ENCODE measurements at places on chromosomes 11 and 22.

DNA sequence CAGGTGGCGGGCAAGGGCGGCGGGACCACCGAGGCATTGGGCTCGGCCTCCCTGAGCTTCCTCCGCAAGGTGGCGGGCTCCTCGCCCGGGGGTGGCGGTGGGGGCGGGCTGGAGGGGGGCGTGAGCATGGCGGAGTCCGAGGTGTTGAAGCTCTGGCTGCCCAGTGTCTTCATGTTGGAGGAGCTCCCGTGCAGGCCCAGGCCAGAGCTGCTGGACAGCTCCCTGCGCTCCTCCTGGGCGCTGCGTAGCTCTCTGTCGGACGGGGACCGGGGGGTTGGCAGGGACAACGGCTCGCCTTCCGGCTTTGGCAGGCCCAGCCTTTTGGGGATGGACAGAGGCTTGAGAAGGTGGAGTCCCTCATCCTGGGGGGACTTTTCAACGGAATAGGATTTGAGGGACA is 43.9 kb upstream of the BID start:
- DNase-seq, result no peak

DNA sequence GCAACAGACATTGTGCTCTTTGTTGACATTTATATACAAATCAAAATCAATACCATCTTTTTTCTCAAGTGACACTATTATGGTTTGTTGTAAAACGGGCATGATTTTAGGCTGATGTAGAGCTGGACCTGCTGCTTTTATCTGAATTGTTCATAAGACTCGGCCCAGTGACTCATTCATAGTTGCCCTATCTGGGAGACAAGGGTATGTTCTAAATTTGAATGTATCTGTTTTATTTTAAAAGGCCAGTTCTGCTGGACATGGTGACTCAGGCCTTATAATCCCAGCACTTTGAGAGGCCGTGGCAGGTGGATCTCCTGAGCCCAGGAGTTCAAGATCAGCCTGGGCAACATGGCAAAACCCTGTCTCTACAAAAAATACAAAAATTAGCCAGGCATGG is 39.3 kb downstream of the CEP295 start:
- no peak for DNase-seq

DNA sequence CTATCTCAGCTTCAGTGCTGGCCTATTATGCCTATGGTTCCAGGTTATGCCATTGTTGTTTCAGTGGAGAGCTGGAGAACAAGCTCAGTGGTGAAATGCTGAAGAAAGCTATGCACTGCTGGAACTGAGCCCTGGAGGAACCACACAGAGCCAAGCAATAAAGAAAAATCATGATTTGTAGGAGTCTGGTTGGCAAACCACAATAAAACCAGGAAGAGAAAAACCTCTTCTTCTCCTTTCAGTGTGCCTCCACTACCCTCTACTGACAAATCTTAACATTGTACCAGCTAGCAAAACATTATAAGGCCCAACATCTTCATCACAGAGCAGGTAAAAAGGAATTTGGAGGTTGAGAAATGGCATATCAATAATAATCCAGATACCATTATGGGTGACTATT is 5.3 kb downstream of the OR51F2 start:
- DNase-seq, result peak; percentile 37

GRCh38 chr22:43299736-43300135 is 43.4 kb downstream of the SCUBE1 start:
- DNase-seq, result no peak

GRCh38 chr22:47030881-47031627 is 268.6 kb downstream of the TBC1D22A start:
- peak; percentile 95 for DNase-seq

GRCh38 chr22:32378707-32379272 is 21.1 kb downstream of the RFPL3 start:
- DNase-seq, result peak; percentile 31

GRCh38 chr22:30420347-30421125 is 5.0 kb upstream of the MTFP1 start:
- peak; percentile 70 for DNase-seq

DNA sequence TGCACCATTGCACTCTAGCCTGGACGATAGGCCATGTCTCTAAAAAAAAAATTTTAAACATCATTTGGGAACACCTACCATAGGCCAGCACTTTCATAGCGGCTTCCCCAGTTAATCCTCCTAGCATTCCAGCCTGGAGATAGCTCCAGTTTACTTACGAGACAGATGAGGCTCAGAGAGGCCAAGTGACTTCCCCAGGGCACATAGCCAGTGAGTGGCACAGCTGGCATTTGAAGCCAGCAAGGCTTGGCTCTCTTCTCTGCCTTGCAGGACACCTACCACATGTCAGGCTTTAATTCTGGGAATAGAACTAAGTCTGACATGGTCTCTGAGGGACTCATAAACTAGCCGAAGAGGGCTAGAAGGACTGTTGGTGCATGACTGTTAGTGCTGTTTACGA is 4.9 kb upstream of the TAGLN start:
- no peak for DNase-seq

- no peak for DNase-seq
Observed at GRCh38 chr11:7898666-7899283, 32.3 kb downstream of the OR10A6 start.

- DNase-seq, result no peak
Observed at GRCh38 chr22:45210577-45210976, 30.1 kb downstream of the KIAA0930 start.

DNA sequence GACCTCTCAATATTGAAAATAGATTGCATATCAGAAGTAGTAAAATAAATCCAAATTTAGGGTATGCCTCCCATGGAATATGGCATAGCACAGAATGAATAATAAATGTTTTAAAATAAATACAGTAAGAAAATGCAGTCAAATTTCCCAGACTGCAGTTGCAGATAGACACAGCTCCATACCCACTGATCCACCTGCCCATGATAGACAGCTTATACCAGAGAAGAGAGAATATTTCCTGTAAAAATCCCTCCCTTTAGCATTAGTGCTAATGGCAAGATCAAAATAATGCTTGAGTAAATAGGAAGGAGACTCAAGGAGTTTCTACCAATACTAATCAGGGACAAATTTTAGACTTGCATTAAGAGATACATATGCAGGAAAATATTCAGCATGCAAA is 45.0 kb upstream of the CALCB start:
- DNase-seq, result no peak

DNA sequence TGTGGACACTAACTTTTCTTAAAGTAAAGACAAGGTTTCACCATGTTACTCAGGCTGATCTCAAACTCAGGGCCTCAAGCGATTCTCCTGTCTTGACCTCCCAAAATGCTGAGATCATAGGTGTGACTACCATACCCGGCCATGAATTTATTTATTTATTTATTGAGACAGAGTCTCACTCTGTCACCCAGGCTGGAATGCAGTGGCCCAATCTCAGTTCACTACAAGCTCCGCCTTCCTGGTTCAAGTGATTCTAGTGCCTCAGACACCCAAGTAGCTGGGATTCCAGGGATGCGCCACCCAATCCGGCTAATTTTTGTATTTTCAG is 29.7 kb upstream of the PCF11 start:
- no peak for DNase-seq

- DNase-seq, result peak; percentile 74
Observed at GRCh38 chr11:104609311-104610085, 288.8 kb downstream of the CASP12 start.

- no peak for DNase-seq
Observed at GRCh38 chr11:43952020-43952400, 9.6 kb downstream of the C11orf96 start.

DNA sequence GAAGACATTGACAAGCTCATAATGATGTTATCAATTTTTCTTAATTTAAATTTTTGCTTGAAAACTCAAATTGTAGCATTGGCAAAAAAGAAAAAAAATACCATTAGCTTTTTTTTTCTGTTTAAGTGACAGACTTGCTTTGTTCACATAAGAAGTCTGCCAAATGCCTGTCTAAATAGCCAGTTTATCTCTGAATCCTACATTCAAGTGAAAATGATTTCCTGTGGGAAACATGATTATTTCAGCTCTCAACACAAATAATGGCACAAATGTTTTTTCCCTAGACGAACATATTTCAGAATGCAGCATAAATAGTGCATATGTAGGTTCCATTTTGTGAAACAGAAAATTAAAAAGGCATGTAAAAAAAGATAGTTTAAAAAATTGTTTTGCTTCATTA is 23.5 kb downstream of the TYR start:
- DNase-seq, result no peak

DNA sequence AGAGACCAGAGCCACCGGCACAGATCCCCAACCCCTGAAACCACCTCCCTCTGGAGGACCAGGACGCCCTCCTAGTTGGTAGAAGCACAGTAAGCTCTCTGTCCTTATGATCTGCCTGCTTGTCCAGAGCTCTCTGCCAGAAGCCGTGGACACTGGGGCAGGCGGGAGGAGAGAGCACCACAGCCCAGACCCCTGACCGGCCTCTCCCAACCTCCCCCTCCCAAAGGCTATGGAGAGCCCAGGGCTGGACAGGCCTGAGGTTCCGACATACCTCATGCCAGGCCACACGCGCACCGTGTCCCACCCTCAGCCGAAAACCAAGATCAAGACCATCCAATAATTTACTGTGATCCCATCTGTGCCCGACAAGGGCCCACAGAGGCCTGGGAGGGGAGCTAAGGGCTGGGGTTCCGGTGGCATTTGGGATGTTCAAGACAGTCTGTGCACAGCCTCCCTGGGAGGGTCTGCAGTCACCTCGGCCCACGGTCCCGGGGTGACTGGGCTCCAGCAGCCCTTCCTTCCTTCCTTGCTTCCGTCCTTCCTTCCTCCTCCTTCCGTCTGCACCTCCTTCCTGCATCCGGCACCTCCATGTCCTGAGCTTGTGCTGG is 3.4 kb downstream of the HRAS start:
- DNase-seq, result no peak

- no peak for DNase-seq
Observed at GRCh38 chr11:123272565-123272964, 77.5 kb upstream of the CLMP start.

DNA sequence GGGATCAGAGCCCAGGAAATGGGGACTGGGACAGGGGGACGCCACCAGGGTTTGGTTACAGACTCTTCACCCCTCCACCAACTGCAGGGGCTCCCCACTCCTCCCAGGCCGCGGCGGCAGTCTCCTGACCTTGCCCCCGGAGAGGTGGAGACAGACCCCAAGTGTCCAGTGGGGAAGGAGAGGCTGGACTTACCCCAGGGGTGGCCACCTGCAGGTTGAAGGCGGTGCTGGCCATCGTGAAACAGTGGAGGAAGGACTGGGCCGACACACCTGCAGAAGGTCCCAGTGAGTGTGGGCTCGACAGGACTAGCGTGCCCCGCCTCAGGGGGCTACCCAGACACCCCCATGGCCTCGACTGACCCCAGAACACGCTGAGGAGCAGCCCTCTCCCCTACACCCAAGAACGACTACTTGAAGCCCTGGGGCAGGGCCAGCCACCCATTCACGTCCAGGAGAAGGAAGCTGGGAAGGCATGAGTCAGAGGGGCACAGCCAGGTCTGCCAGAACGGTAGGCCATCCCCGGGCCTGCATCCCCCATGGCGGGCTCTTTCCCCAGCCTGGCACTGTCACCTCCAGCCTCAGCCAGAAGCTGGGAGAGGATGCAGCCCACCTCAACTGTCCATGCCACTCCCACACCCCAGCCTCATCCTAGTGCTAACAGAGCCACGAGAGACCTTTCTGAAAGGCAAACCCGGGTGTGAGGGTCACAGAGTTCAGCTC is 2.3 kb downstream of the GATD1 start:
- DNase-seq, result peak; percentile 26

GRCh38 chr11:1568441-1568911 is 3.6 kb downstream of the DUSP8 start:
- DNase-seq, result no peak

DNA sequence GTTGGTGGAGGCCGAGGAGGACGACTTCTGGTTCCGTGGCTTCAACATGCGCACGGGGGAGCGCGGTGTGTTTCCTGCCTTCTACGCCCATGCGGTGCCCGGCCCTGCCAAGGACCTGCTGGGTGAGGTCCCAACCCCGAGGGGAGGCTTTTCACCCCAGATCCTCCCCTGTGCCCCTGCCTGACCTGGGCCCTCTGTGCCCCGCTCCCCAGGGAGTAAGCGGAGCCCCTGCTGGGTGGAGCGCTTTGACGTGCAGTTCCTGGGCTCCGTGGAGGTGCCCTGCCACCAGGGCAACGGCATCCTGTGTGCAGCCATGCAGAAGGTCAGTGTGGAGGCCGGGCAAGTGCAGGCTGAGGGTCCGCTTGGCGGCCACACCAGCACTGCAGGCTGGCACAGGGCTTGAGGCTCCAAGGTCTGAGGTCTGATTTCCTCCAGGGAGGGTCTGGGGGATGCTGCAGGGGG is 5.1 kb downstream of the MAPK8IP2 start:
- DNase-seq, result no peak

- no peak for DNase-seq
Observed at GRCh38 chr11:119755356-119756071, 26.5 kb upstream of the NECTIN1 start.

DNA sequence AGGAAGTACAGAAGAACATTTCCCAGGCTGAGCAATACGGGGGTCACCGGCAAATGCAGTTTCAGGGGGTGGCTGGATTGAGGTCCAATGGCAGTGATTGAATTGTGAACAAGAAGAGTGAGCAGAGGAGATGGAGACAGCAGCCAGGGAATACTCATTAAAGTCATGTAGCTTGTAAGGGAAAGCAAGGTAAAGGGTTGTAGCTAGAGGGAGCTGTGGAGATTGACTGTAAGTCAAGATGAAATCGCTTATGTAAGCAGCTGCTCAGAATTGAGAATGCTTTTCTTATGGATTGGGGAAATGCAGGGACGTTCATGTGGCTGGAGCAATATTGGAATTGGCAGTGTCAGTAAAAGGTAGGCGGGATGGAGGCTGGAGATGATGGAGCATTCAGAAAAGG is 111.4 kb upstream of the TBCEL start:
- peak; percentile 48 for DNase-seq

DNA sequence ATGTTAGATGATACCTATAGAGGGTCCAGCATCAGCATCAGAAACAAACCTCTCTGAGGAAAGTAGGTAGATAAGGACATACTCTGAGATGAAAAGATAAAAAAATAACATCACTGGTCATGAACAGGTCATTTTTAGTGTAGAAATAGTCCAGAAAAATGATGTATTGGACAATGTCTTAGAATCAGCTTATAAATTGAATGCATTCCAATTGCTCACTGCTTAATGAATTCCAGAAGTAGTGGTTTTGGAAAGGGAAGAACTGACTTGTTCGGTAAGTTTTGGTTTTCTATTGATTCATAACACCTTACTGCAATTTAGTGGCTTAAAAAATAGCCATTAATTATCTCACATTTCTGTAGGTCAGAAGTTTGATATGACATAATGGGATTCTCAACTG is 929.5 kb upstream of the CCDC90B start:
- no peak for DNase-seq

DNA sequence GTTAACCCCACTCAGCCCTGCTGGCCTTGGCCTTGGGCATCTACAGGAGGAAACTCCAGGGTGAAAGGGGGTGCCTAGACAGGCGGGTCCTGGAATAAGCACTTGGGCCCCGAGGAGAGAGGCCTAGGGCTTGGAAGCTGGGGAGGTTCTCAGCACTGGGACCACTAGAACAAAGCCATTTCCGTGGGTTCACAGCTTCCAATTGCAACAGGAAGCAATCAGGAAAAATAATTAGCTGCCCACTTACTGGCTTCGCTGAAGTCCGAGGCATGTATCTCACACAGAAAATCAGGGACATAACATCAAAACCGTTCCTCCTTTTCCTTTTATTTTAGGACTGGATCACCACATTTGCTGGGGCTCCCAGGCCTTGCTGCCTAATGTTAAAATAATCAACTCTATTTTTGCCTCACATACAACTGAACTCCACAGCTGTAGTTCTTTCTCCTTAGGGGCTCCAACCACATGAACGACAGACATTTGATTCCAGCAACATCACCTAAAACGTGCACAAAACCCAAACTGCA is 161.1 kb upstream of the GRK3 start:
- no peak for DNase-seq

GRCh38 chr22:29473001-29473400 is 7.0 kb upstream of the NEFH start:
- no peak for DNase-seq

- DNase-seq, result peak; percentile 55
Observed at GRCh38 chr11:64036087-64037026, 626 bp downstream of the FLRT1 start.

Measured in AG08395 (cell line).